ENCODE measurements at places on chromosomes 3 and 15.

DNA sequence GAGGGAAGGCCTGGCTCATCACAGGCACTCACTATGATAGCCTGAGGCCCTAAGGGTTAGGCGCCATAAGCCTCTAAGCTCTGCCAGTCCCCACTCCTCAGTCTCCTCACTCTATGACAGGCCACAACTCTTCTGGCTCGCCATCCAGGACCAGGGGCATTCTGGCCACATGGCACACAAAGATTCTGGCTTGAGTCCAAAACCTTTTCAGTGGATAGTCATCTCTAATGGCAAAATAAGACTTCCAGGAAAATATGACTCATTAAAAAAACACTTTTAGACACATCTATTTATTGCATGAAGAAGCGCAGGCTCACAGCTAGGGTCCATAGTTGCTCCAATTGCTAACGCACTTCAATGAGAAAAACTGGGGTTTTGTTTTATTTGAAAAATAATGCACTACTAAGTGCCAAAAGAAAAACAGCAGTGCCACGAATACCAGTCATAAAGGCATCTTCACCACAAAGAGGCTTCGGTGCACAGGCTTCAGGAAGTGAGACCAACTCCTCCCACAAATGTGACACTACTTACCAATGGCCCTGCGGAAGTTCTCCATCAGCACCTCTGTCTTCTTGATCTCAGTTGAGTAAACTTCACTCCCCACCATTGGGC is 11.1 kb downstream of the RUVBL1 start:
- DNase-seq, result peak; percentile 21

GRCh38 chr3:104510131-104510849 is 856.4 kb upstream of the ALCAM start:
- DNase-seq, result no peak

DNA sequence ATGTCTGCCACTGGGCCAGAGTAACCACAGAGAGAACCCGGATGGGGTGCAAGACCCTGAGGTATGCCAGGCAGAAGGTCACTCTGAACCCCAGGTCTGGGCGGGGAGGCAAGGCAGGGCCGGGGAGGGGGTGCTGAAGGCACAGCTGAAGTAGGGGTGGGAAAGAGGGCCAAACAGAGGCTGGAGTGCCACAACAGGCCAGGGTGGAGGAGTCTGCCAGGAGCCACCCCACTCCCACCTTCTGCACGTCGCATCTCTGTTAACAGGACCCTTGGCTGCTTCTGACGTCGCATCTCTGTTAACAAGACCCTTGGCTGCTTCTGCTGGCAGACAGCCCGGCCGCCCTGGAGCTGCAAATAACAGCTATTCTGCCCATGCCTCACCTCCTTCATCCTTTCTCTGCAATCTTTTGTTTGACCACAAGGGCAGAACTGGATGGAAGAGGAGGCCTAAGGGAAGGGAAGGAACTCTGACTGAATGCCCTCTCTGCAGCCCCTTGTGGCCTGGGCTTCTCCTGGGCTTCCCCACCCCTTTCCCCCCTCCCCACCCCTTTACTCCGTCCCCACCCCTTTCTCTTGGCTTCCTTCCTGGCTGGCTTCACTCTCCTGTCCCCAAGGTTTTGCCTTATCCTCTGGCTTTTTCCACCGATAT is 20.6 kb upstream of the FBLN2 start:
- DNase-seq, result no peak

DNA sequence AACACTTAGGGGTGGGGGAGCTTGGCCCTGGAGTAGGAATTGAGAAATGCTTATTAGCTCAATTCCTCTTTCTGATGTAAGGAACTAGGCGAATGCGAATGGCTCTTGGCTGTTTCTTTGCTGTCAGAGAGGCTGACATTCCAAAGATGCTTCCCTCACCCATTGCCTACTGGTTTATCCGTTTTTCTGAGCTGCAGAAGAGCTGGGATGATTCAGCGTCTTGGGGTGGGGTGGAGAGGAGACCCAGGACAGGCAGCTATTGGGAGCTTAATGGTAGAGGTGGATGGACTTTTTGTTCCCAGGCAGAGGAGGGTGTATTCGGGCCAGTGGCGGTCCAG is 9.8 kb downstream of the PLEKHO2 start:
- no peak for DNase-seq

DNA sequence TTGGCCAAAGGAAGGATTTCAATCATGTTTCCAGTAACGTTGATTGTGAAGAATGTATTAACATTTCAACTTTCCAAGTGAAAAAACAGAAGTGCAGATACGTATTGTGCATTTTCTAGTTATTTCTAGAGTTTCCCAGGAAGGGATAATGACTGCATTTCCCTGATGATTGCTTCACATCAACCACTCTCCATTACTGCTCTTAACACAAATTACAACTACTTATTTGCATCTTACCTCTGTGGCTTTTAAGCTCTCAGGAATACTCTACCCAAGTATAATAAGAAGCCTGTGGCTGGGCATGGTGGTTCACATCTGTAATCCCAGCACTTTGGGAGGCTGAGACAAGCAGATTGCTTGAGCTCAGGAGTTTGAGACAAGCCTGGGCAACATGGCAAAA is 582.5 kb downstream of the ZNF385D start:
- no peak for DNase-seq

- DNase-seq, result no peak
Measured at GRCh38 chr3:175349168-175349567, 490.0 kb downstream of the NAALADL2 start.

DNA sequence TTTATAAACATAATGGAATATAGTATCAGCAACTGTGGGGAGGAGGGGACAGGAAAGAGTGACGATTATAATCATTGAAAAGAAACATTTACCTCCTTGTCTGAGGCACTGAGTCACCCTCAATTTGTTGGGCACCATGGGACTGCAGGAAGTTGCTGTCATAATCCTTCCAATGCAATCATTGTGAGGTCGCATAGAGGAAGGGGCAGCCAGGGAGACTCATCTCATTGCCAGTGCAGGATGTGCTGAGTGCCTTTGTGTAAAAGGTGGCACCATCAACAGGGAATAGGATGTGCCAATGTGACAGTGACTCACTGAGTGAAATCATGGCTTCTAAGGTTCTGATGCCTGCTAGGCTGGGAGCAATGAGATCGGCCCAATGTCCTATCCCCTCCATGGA is 300.4 kb upstream of the ADAMTS9 start:
- DNase-seq, result no peak

GRCh38 chr3:25728101-25728500 is 55.1 kb downstream of the NGLY1 start:
- DNase-seq, result no peak

GRCh38 chr15:64950888-64951287 is 38.8 kb downstream of the SPG21 start:
- no peak for DNase-seq

- no peak for DNase-seq
Measured at GRCh38 chr3:188037965-188038581, 115.9 kb upstream of the LPP start.

DNA sequence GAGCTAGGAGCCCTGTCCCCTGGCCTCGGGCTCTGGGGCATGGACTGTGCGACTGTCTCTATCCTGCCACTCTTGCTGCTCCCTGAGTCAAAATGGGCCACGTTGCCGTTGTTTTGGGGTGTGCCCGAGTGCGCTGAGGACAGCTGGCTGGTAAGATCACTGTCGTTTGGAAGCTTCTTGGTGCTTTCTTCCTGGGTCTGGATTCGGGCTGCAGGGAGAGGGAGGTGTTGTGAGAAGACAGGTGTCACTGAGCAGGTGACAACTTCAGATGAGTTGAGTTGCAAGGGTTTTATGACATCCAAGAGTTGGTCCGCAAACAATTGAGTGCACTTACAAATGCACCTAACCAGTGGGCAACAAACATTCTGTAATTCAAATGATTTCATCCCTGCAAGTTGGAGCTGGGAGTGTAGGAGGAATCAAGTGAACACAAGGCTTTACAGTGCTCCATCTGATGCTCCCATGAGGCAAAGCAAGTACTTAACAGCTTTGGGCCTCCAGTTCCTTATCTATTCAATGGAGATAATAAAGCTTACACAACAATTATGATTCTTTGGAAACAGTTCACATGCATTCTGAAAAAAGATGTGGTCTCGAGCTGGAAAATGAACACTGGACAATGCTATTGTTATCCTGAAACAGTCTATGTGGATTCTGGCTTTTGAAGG is 11.0 kb upstream of the STARD5 start:
- no peak for DNase-seq

DNA sequence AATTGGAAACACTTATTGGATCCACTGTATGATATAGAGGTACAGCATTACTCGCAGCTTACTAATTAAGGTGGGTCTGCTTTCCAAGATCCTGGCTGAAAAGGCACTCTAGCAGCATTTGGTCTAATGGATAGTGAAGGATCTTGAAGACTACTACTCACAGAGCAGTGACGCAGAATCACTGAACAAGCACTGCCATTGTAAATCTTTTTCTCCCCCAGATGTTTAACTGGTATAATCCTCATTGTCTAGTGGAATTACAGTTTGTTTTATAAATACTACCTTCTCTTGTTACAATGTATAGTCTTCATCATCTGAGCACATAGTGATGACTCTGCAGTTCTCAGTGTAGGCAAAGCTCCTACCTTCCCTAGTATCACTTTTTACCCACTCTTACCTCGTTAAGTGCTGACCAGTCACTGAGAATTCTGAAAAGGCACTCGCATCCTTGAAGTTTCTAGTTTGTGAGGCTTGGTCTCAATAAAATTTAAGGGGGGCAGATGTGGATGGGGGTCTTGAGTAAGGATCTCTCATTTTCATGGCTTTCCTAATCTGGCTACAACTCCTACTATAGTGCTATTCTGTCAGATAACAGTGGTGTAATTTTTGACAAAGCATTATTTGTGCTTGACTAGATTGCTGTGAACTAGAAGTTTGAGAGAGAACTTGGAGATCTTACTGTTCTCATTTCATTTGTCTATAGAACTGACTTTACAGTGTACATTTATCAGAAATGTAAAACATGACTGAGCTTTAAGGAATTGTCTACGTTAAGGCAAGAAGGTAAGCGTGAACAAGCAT is 23.2 kb downstream of the MAPK6 start:
- DNase-seq, result no peak

- DNase-seq, result no peak
Measured at GRCh38 chr3:166957121-166957520, 423.0 kb downstream of the ZBBX start.
